Colonic mucosa (tissue), 4 donors: ENCODE measurements at places on chromosomes 5 and 9.

GRCh38 chr9:15529566-15530324 lies 19.0 kb upstream of the PSIP1 start:
- no peak for DNase-seq

- DNase-seq = no peak
Observed at GRCh38 chr5:11027660-11028059, 266.6 kb upstream of the DAP start.

DNA sequence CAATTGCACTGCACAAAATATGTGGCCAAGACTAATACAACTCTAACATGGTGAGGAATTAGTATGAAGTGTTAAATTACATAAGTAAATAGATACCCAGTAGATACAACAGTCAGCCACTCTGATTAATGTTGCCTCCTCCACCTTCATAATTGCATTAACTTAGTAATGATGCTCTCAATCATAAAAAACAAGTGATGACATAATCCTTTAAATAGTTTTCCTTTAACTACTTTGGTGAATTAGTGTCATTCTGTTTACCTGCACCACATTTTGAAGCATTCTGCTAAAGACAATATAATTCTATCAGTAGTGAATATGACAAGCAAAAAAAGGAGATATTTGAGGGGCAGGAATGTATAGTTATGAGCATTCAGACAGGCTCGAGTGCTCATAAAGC lies 265.9 kb upstream of the SLC24A2 start:
- DNase-seq = no peak

GRCh38 chr9:133687856-133688761 lies 50.0 kb downstream of the SARDH start:
- DNase-seq = no peak

DNA sequence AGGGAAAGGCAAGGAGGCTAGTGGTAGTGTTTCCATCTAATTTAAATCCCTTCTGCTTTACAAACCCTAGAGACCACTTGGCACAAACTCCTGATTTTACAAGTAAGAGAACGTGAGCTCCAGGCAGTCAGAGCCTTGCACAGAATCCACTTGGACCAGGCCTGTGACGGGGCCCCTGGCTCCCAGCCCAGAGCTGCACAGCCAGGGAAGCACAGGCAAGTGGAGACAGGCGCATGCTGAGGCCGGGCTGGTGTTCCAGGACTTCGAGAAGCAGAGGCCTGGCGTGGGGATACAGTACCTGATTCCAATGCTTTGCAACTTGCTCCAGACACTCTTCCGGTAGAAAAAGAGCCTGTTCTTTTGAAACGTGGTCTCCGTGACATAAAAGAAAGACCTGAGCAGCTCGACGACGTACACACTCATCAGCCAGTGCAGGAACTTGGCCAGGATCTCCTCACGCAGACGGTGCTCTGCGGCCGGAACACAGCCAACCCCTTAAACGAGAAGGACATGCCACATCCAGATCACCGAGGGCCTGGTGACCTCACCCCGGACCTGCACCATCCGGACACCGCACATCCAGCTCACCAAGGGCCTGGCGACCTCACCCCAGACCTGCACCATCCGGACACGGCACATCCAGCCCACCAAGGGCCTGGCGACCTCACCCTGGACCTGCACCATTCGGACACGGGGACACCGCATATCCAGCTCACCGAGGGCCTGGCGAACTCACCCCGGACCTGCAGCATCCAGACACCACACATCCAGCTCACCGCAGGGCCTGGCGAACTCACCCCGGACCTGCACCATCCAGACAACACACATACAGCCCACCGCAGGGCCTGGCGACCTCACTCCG lies 12.5 kb downstream of the TERT start:
- peak; percentile 15 for DNase-seq

DNA sequence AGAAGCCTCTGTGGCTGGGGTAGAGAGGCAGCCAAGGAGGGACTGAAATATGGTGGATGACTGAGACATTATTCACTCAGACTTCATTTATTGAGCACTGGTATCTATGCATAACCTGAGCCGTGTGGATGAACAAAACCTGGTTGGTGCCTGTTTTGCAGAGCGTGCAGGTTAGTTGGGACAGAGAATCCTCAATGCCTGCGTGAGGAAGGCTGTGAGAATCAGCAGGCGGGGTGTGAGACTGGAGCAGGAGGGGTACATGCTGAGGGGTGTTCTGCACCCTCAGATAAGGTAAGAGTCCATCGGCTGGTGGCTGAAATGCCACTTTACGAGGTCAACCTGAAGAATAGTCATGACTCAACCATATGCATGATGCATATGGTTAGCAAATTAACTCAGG lies 271.6 kb downstream of the MED10 start:
- DNase-seq = no peak

- DNase-seq = no peak
Observed at GRCh38 chr5:114391321-114391720, 29.5 kb downstream of the KCNN2 start.

- DNase-seq = no peak
Observed at GRCh38 chr9:130858739-130859705, 24.0 kb downstream of the ABL1 start.

DNA sequence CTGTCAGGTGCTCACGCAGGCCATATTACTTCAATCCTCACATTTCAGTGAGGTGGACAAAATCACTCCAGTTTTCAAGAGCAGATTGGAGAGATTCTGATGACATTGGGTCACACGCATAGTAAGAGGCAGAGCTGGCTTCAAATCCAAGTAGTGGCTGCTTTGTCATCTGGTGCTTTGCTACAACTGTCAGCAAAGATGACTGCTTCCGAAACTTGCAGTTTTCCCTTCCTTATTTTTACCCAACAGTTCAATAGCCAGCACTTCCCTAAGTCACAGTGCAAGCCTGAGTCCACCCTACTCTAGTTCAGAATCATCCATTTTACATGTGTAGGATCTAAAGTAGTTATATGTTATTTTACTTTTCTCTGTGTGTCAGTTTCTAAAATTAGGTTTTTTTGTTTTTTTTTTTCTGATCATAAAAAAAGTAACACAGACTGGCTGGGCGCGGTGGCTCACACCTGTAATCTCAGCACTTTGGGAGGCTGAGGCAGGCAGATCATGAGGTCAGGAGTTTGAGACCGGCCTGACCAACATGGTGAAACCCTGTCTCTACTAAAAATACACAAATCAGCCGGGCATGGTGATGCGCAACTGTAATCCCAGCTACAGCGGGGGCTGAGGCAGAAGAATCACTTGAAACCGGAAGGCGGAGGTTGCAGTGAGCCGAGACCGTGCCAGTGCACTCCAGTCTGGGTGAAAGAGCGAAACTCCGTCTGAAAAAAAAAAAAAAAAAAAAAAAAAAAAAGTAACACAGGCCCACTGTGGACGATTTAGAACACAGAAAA lies 49.6 kb downstream of the ANKDD1B start:
- no peak for DNase-seq

DNA sequence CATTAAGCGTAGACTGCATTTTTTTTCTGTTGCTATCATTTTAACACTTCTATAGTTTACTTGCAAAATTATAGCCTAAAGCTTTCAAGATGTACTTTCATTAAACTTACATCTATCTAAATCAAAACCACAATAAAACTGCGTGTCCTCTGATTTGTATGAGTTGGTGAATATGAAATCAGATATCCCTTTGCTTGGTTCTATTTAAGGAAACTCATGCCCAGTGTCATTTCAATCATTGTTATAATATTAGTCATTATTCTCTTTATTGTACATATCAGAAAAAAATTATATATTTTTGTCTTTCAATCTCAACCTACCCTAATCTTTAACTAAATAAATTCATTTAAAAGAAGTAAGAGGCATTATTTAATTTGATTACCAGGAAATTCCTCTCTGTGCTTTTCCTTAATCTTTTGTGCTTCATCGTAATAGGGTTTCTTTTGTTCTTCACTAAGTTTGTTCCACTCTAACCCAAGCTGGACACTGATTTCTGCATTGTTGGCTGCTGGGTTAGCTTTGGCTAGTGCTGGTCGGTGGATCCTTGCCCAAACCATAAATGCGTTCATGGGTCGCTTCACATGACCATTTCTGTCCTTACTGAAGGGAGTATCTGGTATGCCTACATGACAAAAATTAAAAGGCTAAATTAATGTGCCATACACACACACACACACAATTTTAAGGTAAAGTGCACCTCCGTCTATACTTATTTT lies 3.8 kb downstream of the SOX30 start:
- DNase-seq = no peak

GRCh38 chr5:72441094-72441723 lies 66.0 kb downstream of the ZNF366 start:
- DNase-seq = no peak

- no peak for DNase-seq
Observed at GRCh38 chr9:131892902-131893500, 153.1 kb upstream of the RAPGEF1 start.

GRCh38 chr5:81728301-81728700 lies 22.6 kb downstream of the SSBP2 start:
- no peak for DNase-seq

GRCh38 chr5:14571901-14572300 lies 9.7 kb upstream of the OTULINL start:
- DNase-seq = no peak

GRCh38 chr5:158287643-158288271 lies 428.8 kb upstream of the CLINT1 start:
- DNase-seq = peak; percentile 29

DNA sequence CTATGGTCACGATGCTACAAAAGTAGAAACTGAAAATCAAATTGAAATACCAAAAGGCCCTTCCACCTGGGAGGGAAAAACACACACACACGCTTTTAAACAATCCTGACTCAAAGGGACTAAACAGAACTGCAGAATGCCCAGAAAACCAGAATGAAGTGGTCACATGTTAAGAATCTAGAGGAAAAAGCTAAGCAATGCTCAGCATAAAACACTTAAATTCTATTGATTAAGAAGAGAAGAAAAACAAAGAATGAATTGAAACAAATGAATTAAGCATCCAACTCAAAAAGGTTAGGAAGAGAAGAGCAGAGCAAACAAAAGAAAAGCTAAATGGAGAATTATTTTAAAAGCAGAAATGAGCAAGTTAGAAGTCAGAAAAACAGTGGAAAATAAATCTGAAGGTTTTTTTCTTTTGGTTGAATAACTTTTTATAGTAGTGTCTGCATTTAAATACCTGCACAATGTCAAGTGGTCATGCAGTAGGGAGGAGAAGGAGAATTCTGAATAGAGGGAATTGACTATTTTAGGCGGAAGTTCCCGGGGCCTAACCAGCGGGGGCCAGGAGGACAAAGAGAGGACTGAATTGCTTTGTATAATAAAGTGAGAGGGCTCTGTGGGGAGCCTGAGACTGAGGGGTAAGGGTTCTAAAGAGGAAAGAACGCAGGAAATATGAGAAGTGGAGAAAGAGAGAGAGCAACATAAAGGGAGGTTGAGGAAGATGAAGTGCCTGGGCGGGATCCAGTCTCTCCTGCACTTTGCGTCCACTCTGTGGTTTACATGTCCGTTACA lies 146.8 kb downstream of the ATPSCKMT start:
- no peak for DNase-seq

GRCh38 chr5:56288873-56289601 lies 55.9 kb upstream of the ANKRD55 start:
- DNase-seq = no peak

GRCh38 chr5:56496581-56497063 lies 263.5 kb upstream of the ANKRD55 start:
- DNase-seq = no peak

GRCh38 chr5:83718936-83719495 lies 1.6 kb downstream of the HAPLN1 start:
- no peak for DNase-seq

GRCh38 chr9:112629671-112630485 lies 88.0 kb downstream of the INIP start:
- DNase-seq = no peak

DNA sequence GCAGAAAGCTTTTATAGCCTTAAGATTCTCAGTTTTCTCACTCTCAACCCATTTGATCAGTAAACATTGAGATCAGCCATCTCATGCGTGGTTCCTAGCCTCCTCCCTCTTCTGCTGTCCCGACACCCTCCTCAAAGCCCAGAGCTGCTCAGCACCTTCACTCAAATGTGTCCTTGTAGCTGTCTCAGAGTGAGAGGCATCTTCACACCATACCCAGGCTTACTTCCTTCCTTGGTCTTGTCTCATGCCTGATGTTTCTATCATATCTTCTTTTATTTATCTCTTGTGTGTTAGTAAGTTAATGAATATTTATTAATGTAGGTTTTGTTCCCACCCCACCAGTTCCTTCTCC lies 72.4 kb upstream of the SNX2 start:
- DNase-seq = no peak

DNA sequence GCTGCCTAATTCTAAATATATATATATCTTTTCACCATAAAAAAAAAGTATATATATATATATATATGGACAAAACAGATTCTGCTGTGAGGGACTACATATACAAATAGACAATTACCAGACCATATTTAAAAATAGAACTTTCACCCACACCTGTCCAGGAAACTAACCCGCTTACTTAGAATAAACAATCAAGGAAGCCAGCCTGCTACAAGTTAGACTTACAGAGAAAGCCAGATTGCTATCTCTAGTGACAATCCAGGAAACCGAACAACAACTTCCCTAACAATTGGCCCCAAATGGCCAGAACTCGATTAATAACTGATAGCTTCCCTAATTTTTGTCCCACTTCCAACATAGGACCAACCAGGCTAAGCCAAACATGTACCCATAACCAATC lies 5.9 kb downstream of the GLDC start:
- DNase-seq = no peak

GRCh38 chr5:1948111-1948510 lies 65.4 kb upstream of the IRX4 start:
- DNase-seq = no peak

- no peak for DNase-seq
Observed at GRCh38 chr9:134359493-134360179, 33.4 kb downstream of the RXRA start.

GRCh38 chr5:158406884-158407823 lies 548.2 kb upstream of the CLINT1 start:
- no peak for DNase-seq

DNA sequence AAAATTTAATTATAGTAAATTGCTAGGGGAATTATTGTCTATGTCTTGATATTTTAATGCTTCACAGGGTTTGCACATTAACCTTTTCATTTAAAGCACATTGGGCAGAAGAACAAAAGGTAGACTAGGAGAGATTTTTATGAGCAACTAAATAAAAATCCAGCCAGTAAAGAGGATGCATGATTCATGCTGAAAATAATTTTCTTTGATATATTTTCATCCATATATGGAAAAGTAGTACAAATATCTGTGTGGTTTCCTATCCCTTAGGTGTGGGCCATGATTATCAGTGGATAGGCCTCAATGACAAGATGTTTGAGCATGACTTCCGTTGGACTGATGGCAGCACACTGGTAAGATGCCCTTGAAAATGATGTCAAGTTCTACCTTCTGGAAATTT lies 83.1 kb downstream of the VCAN start:
- DNase-seq = no peak

- DNase-seq = no peak
Observed at GRCh38 chr9:37295796-37296195, 126.7 kb upstream of the GRHPR start.
